NCI-H2081 treated with DMSO at 0.1 percent for 48 hours (cell line): ENCODE measurements at places on chromosomes 11 and 22.

GRCh38 chr11:83140691-83141455, 16.1 kb upstream of the PCF11 start:
- no peak for DNase-seq

GRCh38 chr22:48398181-48398905, 1429.3 kb downstream of the BRD1 start:
- DNase-seq = no peak

- no peak for DNase-seq
Measured at GRCh38 chr11:64787526-64788320, 9.4 kb upstream of the SF1 start.

DNA sequence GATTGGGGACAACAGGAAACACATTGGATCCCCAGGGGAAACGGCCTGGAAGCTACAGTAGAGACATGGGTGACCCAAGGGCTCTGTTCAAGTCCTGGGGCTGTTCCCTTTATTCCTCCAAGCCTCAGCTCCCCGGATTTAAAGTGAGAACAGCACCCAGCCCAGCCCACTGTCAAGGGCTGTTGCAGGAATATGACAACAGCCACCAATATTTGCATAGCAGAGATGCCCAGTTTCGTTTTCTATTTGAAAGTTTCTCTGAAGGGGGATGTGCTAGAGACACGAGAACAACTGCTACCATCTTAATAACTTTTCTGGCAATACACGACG, 81.1 kb upstream of the WNT7B start:
- DNase-seq = no peak

GRCh38 chr11:12993626-12994025, 15.5 kb upstream of the RASSF10 start:
- no peak for DNase-seq

GRCh38 chr11:15849257-15849656, 507.1 kb downstream of the SOX6 start:
- no peak for DNase-seq

- no peak for DNase-seq
Measured at GRCh38 chr22:19043121-19044085, 78.8 kb downstream of the DGCR2 start.

DNA sequence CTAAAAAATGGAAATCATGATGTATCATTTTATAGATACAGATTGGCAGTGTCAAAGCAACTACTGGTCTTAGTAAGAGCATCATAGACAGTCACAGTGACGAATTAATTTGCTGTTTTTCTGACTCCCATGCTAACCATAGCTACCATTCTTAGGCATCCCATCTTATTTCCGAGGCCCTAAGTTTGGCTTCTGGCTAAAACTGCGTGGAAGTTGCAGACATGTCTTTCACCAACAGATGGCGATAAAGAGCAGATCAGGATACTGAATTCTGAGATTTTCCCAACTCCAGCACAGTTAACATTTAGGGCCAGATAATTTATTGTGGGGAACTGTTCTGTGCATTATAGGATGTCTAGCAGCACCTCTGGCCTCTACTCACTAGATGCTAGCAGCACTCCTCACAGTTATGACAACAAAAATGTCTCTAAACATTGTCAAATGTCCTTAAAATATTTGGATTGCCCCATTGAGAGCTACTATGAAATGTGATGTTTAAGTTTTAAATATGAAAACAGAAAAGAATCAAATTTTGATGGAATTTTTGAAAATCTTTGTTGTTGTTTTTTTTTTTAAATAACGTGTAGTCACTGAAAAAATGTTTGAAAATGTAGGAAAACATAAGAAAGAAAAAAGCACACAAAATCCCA, 16.3 kb downstream of the OR2AG2 start:
- DNase-seq = no peak

DNA sequence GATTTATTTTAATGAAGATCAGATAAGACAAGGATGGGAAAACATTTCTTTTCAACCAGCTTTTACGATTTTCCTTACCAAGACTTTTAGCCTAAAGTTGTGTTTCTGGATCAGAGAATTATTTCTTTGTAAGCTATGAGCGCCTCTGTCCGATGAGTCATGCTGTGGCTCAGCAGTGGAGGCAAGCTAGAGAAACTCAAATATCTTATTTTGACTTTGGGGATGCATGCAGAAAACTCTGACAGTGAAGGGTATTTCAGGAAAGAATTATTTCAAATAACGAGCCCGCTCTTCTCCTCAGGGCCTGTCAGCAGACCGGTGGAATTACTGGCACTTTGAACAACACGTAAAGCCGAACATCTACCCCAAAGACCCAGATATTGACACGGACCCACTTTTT, 77.9 kb upstream of the OR5AK2 start:
- DNase-seq = no peak

- no peak for DNase-seq
Measured at GRCh38 chr11:114179234-114179941, 116.8 kb upstream of the NNMT start.

GRCh38 chr22:19810381-19811201, 44.1 kb downstream of the GNB1L start:
- DNase-seq = no peak

DNA sequence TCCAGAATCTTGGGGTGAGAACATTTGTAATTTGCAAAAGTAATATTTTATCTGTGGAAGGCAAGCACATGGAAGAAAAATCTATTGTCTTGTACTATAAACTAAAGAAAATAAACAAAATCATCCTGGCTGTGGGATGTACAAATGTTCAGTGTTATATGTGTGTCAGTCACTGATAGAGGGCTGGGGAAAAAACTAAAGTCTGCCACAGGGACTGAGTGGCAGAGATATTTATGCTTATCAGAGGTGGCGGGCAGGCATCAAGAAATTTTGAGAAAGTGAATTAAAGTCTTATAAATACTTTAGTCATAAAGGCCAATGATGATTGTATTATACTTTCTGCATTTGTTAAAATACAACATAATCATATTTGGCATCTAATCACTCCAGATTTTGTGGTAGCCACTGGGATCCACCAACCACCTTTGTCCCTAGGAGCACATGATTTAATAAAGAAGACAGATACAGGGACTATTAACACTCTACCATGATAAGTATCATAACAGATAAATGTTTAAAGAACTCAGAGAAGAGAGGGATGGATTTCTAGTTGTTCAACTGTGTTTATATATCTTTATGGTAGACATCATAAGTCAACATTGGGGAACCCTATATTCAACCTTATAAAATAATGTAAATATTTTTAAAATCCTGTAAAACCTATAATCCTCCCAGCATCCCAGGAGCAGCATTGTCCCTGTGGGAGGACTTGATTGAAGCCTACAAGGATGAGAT, 2.6 kb upstream of the ENDOD1 start:
- DNase-seq = no peak
